ENCODE measurements at places on chromosomes 6 and 20. TPM values are rescaled to one million over a fixed set of nuclear protein-coding genes. Genes with fewer than 3 reads are reported as not detected.

GRCh38 chr6:34914358-34914757 lies 25.3 kb downstream of the ANKS1A start:
- DNase-seq = no peak

DNA sequence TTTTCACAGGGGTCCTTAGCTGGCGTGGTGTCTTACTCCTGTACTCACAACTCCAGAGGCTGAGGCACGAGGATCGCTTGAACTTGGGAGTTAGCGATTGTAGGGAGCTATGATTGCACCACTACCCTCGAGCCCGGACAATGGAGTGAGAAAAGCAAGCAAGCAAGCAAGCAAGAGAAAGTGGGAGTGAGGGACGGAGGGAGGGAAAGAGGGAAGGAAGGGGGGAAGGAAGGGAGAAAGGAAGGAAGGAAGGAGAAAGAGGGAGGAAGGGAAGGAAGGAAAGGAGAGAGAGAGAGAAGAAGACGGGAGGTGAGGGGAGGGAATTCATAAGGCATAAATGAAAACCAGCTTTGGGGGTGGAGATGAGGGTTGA lies 120.5 kb downstream of the TRIM27 start:
- DNase-seq = no peak

The RIMS4 gene
- not detected for total RNA-seq

The MUC22 gene
- not detected for total RNA-seq

DNA sequence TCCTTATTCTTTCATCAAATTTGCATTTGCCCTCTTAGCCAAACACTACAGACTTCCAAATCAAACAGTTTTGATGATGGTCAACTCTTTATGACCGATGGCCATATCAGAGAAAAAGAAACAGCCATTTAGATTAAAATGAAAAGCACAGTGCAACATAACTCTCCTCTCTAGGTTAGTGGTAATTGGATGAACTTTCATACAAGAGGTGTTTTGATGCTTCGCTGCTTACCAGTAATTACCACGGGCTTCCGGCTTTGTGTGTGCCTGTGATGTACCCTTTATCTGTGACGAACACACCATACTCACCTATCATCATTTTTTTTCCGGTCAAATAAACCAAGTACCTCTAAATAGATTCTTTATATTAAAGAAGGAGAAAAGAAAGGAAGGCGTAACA lies 181.8 kb downstream of the FOXA2 start:
- no peak for DNase-seq

The NOX3 gene
- total RNA-seq = not detected

The DSE gene
- 5.4 TPM for total RNA-seq

DNA sequence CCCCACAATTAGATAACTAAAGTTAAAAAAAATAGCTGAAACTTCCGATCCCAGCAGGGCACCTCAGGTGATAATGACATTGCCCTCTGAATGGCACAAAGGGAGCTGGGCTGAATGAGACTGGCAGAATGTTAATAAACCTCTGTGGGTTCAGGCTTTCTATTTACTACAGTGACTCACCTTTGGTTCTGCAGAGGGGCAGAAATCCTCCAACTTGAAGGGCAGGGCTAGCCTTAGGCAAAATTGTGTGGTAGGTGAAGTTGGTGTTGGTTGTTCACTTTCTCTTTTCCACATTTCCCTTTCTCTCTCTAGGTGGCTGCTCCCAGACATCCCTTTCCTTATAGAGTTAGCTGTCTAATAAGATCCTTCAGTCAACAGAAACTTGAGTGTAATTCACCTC lies 625.2 kb downstream of the EPM2A start:
- no peak for DNase-seq

- no peak for DNase-seq
Observed at GRCh38 chr6:56863366-56863765, 91.5 kb upstream of the BEND6 start.

The ZFP57 gene
- total RNA-seq = not detected

- DNase-seq = no peak
Observed at GRCh38 chr6:157226026-157226625, 97.2 kb downstream of the TMEM242 start.

GRCh38 chr6:127606131-127606562 lies 29.2 kb downstream of the C6orf58 start:
- peak; percentile 3 for DNase-seq

- no peak for DNase-seq
Observed at GRCh38 chr6:19472153-19472552, 365.0 kb upstream of the ID4 start.

GRCh38 chr6:108559884-108560462 lies 744 bp upstream of the FOXO3 start:
- peak; percentile 32 for DNase-seq
